T-helper 22 cell (primary cell): ENCODE measurements at places on chromosomes 7 and 10.

DNA sequence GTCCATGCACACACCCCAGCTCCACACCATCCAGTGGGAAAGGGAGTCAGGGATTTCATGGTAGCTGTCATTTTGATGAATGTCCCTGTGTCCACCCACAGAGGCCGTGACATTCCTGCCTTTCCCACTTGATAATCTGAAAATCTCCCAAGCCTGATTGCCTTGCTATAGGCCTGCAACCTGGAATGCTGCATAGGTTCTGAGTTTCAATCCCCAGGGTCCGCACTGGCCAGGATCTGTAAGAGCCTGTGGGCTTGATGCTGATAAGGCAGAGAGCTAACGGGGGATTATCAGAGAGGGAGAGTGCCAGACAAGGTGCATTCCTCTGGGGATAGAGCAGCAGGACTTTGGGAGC lies 57.5 kb downstream of the RBM20 start:
- DNase-seq = no peak

GRCh38 chr7:158236400-158236799 lies 351.2 kb downstream of the PTPRN2 start:
- DNase-seq = no peak

- DNase-seq = no peak
Observed at GRCh38 chr10:111203615-111204014, 126.8 kb downstream of the ADRA2A start.

- DNase-seq = no peak
Observed at GRCh38 chr10:38043516-38043915, 33.0 kb downstream of the ZNF33A start.

- no peak for DNase-seq
Observed at GRCh38 chr10:101614663-101615524, 26.8 kb downstream of the DPCD start.
